ENCODE measurements at places on chromosomes 16 and 17.

DNA sequence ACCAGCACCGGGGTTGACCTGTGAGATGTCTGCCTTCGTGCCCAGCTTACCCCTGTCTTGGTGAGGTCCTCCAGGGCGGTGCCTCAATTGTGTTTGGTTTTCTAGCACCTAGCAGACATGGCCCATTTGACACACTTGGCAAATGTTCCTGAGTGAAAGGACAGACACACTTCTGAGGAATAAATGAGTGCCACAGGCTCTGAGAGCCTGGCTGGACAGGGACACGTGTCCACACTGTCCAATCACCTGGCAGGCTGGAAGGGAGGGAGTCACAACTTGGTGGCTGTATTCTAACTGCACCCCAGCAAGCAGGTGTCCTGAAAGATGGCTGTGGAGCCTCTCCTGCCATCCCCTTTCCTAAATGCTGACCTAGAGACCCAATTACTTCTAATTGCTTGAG lies 7.4 kb downstream of the MAP3K14 start:
- DNase-seq: no peak

GRCh38 chr17:79406316-79406715 lies 204.5 kb downstream of the RBFOX3 start:
- DNase-seq: no peak

GRCh38 chr17:9780552-9780951 lies 10.8 kb downstream of the DHRS7C start:
- no peak for DNase-seq

DNA sequence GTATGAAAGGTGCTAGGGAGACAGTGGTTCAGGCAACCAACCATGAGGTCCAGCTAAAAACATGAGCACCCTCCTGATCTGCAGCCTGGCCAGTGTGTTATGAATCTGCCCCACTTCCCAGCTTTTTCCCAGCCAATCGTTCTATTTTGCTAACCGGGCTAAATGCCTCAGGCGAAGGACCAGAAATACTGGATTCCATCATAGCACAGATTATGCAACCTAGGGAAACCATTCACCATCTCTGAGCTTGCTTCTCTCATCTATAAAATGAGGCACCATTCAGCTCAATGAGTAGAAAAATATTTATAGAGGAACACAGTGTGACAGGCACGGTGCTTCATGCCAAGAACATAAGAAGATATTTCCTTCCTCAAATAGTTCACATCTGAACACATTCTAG lies 45.2 kb upstream of the NUDT7 start:
- no peak for DNase-seq

- no peak for DNase-seq
Measured at GRCh38 chr16:6157806-6158205, 1060.2 kb upstream of the EEF2KMT start.

GRCh38 chr16:73171380-73171779 lies 123.5 kb upstream of the ZFHX3 start:
- no peak for DNase-seq

DNA sequence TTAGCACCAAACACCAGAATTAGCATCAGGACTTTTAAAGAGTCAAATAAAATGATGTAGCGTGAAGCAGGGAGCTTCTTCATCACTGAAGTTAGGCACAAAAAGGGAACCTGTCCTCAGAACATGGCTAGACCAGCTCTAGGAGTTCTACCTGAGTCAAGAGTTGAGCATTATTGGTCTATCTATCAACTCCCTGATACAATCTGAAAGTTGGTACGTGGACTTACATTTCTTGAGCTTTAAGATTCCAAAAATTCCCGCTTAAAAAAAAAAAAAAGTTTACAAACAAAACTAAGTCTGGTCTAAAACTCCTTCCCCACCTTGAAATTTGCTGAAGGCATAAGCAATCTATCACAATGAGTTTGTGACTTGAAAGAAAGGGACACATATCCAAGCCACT lies 12.3 kb downstream of the TLE7 start:
- DNase-seq: no peak

DNA sequence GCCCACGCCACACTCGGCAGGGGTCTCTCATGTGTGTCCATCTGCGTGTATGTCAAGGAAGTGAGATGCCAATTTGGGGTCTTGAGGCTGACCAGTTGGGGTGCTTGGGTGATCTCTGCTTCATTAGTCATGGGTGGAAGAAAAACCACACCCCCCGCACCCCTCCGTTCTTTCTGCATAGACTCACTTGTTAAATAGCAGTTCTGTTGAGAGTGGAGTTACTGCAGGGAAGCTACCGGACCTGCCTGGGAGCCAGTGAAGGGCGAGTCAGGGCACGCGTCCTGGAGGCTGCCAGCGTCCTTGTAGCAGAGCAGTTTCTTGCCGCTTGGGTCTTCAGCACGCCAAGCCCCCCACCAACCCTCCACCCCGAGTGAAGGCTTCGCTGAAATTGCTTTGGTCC lies 8.5 kb downstream of the SNN start:
- DNase-seq: no peak

GRCh38 chr17:10812674-10813073 lies 8.8 kb upstream of the TMEM238L start:
- no peak for DNase-seq

DNA sequence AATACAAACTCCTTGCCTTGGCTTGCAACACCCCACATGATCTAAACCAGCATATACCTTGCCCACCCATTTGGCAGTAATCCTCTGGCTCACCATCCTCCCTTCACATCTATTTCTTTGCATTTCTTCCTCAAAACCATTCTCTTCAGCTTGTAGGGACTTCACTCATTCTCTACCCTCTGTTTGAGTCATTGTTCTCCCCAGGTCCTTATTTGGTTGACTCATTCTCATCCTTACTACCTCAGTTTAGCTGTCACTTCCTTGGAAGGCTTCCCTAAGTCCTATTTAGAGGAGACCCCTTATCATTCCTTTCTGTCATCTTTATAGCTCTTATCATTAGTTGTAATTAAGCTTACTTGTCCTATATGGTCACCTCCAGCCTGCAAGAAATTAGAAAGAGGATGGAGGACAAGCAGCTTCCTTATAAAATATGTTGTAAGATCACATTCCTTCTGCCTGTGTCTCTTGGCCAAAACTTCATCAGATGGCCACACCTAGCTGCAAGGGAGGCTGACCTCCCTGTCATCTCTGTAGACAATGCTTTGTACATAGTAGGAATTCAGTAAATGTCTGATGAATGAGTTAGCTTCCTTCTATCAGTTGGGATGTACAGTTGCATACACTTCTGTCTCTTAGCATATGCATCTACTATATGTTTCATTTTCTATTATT lies 1.7 kb downstream of the TTC19 start:
- DNase-seq: no peak

DNA sequence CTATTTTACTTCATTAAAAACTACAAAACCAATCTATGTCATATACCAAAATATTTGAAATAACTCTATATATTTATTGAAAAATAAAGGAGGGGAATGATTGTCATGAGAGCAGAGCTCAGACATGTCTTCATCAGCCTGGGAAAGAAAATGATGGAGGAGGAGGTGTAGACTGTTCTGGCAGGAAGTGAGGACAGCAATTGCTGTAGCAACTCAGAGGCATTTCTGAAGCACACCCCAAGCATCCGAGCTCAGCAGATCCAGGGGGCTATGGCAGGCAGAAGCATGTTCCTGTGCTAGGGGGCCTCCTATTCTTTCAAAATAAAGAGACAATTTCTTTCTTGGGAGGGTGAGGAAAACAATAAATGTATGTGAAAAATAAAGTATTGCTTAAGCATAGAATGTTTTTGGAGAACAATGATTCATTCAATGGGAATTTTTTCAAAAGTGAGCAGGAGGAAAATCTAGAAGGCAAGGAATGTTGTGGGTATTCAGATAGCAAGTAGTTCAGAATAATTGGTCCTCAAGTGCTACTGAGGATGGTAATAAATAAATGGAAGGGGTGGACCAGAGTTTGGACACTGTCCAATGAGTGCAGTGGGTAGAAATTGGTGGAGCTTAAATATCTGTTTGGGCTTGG lies 383.4 kb downstream of the CDH11 start:
- no peak for DNase-seq

GRCh38 chr17:20207262-20207985 lies 198.3 kb downstream of the SPECC1 start:
- no peak for DNase-seq

DNA sequence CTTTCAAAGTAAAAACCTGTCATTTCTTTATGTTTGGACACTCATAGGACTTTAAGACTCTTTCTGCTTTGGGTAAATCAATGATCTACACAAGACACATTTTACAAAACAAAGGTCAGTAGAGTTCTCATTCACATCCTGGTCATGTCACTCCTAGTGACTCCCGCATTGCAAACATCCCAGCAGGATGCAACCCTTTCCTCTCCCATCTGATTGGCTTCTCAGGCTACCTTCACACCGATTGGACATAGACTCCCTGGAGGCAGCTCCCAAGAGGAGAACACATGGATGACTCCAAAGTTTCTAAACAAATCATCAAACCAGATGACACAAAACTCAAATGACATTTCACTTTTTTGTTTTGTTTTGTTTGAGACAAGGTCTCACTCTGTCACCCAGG lies 43.8 kb upstream of the ACSM2B start:
- no peak for DNase-seq

- no peak for DNase-seq
Measured at GRCh38 chr16:53911513-53911912, 207.6 kb downstream of the FTO start.

Measured in CD4-positive, alpha-beta T cell treated with Interleukin-10 for 1 hour (primary cell).